ENCODE measurements at places on chromosomes 12 and 14.

GRCh38 chr12:53674977-53675700 is 744 bp downstream of the ATP5MC2 start:
- no peak for DNase-seq

DNA sequence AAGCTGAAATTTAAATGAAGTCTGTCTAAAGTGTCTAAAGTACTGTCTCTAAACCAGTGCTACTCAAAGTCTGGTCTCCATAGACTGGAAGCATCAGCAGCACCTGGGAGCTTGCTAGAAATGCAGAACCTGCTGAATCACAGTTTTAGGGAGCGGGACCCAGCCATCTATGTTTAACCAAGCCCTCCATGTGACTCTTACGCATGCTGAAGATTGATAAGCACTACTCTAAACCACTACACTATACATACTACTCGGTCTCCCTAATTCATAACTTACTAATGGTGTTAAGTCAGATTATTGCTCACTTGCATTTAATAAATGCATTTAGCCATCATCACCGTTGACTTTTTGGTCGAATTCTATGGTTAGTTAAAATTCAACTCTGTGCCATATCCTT is 88.8 kb downstream of the SLC25A21 start:
- DNase-seq = no peak

DNA sequence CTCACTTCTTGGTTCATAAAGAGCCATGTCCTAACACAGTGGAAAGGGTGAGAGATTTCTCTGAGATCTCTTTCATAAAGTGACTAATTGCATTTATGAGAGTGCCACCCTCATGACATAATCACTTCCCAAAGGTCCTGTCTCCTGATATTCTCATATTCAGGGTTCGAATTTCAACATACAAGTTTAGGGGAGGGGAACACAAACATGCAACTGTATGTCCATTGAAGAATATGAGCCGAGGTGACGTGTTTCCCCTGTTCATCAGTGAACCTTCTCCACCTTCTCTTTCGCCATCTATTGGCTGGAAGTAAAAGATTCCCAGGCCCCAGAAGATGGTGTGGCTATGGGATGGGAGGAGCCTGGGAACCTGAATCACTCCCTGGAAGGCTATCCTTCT is 354.2 kb upstream of the ATP2B1 start:
- DNase-seq = no peak

DNA sequence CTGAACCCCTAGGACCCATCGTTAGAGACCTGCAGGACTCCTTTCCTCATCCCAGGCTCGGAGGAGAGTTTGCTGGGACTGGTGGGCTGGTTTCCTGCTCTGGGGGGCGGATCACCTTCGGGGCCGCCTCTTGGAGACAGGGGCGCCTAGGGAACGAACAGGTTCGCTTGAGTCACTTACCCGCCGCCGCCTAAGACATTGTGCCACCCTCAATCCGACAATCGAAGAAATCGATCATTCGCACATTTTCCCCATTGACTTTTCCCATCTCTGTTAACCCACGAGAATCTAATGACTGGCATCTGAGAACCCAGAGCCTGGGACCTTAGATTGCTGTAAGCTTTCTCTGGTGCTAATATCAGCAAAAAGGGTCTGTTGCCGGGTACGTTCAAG is 322 bp downstream of the SLC39A9 start:
- DNase-seq = no peak

DNA sequence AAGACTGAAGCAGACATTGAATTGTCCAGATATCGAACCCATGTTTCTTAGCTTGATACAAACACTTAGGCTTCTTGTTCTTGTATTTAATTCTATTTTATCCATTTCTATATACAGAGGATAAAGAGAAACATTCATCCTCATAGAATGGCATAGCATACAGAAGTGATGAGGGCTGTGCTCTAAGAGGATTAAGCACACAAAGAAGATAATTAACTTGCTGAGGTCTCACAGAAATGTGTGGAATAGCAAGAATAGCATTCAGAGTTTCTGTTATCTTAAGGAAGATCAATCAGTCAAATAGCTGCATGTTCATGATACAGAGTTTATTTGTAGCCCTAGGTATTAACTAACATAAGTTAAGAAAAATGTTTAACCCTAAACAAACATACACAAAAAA is 27.3 kb upstream of the STRAP start:
- DNase-seq = no peak

- DNase-seq = no peak
These were observed 88.8 kb downstream of the FBXL14 start for GRCh38 chr12:1505576-1505975.

- DNase-seq = no peak
These were observed 96.3 kb downstream of the PAX9 start for GRCh38 chr14:36757734-36758601.

DNA sequence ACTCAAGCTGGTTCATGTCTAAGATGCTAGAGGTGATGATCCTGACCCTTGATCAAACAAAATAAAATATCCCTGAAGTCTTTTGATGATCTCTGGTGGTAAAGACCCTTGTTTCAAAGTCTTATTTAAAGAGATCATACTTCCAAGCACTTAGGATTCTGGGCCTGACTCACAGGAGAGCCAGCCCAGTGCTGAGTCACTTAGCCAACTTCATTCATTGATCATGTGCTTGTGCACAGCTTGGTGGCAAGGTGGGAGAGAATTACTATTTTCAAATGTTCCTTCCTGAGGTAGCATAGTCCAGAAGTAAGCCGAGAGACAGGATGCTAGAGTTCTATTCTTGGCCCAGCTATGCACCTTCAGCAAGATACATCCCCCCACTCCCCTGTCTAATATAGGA is 40.6 kb downstream of the SCN8A start:
- no peak for DNase-seq

DNA sequence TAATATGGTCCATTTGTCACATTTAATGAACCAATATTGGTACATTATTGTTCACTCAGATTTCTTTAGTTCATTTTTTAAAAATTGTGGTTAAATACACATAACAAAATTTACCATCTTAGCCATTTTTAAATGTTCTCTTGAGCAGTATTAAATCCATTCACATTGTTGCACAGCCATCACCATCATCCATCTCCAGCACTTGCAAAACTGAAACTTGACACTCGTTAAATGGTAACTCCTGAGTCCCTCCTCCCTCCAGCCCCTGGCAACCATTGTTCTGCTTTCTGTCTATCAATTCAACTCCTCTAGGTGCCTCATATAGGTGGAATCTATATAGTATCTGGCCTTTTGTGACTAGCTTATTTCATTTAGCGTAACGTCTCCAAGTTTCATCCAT is 86.4 kb downstream of the ACACB start:
- no peak for DNase-seq

- DNase-seq = no peak
These were observed 46.8 kb upstream of the PCED1B start for GRCh38 chr12:47032644-47033043.

DNA sequence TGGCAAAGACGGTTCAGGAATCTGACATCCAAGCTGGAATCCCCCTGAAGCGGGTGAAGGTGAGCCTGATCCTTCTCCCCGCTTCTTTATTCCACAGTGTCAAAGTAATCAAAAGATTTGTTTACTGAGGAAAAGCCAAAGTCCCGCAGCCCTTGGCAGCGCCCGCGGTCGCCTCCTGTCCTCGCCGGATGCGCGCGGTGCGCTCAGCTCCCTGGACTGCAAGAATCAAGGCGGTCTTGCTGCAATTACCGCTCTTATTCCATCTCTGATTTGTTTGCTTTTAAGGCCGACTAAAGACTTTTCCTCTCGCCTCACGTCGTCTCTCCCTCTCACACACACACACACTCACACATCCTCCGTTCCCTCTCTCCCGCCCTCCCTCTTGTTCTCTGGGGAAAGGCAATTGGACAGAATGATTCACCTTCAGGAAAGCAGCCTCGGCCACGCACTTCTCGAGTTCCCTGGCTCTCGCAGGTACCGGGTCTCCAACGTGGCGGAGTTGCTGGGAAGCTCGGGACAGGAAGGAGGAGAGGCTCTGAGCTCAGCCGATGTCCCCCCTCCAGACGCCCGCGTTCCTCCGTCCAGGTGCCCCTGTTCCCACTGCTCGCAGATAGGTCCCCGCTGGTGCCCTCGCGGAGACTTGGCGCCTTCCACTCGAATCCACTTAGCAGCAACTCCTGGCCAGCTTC is 68.6 kb upstream of the USP15 start:
- peak; percentile 20 for DNase-seq

- no peak for DNase-seq
These were observed 67.4 kb upstream of the ACTN1 start for GRCh38 chr14:69046476-69046860.

GRCh38 chr14:77240336-77240915 is 30.6 kb downstream of the NGB start:
- no peak for DNase-seq

GRCh38 chr14:25215607-25216006 is 165.7 kb upstream of the STXBP6 start:
- DNase-seq = no peak

DNA sequence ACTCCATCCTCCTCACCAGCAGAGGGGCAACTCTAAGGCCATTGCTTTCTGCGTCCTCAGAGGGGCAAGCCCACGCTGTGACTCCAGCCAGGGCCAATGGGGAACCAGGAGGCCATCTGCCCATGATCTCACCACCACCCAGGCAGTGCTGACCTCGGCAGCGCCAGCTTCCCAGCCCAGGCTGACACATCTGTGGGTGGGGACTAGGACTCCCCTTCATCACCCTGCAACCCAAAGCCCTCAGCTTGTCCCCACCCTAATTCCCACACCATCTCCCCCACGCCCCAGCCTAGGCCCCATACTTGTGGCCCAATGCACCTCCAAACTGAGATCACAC is 58.6 kb downstream of the VWF start:
- DNase-seq = no peak

GRCh38 chr12:84974155-84974815 is 61.7 kb upstream of the SLC6A15 start:
- no peak for DNase-seq

DNA sequence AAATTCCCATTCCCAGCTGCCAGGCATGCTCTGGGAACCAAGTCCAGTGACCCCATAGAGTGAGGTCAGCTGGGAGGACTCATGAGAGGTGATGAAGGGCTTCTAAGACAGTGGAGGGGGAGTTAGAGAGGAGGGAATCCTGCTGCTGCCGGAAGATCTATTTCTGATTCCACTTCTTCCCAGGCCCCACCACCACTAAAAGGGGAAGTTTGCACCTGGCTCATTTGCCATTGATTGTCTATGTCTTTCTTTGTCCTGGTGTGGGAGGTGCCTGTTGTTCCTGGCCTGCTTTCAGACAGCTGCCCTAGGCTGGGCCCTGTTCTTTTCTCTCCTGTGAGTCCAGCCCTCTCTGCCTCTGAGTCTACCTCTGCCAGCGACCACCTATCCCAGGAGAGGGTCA is 3.0 kb upstream of the KRT6A start:
- no peak for DNase-seq

DNA sequence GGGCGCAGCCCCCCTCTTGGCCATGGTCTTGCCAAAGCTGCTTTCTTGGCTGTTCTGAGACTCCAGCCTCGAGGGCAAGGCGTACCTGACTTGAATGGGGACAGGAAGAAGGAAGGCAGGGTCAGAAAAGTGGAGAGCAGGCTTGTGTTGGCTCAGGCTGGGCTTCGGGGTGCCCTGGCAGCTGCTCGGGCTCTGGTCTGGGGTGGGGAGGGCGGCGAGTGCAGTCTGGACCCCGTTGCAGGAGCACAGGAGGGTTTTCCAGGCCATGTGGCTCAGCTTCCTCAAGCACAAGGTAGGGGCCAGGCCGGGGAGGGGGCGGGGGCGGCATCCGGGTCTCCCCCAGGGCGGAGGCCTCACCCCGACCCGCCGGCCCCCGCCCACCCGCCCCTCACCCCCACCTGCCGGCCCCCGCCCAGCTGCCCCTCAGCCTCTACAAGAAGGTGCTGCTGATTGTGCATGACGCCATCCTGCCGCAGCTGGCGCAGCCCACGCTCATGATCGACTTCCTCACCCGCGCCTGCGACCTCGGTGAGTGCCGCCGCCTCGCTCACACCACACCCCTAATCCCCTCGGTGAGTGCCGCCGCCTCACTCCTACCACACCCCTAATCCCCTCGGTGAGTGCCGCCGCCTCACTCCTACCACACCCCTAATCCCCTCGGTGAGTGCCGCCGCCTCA is 4.2 kb downstream of the NOC4L start:
- no peak for DNase-seq

- DNase-seq = no peak
These were observed 39.1 kb downstream of the ADCK1 start for GRCh38 chr14:77838831-77839511.

GRCh38 chr14:85333841-85334240 is 196.1 kb upstream of the FLRT2 start:
- DNase-seq = no peak

DNA sequence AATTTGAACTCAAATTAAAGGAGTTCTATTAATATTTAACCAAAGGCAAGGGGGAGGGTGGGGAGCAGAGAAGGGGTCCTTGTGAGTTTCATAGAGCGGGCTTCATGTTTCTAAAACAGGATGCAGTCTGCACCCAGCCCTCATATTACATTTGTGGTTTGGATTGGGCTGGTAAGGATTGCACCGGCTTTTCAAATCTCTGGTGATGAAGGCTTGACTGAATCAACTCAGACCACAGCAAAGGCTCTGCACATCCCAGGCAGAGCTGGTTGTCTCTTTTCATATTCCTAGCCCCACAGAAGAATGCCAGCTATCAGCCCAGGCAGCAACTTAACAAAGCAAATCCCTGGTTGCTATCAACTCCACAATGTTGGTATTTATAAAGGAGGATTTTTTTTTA is 1221.4 kb downstream of the VRK1 start:
- no peak for DNase-seq

DNA sequence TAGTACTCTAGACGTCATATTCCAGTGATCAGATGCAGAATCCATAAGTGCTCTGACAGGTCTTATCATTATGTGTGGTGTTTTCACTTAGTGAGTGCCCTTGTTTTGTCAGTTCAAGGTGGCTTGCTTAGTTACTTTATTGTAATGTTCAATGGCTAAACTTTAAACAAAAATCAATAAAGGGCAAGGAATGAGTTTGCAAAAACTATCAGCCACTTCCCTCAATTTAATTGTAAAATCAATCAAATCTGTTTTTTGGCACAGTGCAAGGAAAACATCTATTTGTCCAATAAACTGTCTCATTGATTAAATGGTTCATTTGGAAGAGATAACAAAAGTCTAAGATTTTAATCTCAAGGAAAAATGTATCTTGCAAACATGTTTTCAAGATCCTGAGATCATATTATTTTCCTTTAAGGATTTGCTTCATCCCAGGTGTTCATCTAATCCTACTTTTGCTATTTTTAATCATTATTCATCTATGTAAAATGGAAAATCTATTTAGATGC is 59.6 kb upstream of the EEA1 start:
- no peak for DNase-seq

DNA sequence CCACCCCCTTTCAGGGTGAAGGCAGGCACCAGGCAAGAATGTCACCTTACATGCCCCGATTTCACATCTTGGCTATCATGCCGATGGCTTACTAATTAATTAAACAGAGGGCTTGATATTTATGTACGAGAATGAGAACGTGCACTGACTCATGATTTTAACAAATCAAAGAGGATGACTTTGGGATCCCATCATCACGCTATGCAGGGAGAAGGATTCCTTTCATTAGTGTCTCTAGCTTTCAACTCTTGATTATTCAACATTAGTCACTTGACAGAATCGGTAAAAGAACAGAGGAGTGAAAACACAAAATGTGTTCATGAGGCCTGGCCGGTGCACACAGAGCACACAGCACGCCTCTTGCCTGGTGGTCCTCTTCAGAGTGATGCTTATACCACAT is 80.6 kb downstream of the PRKAB1 start:
- DNase-seq = no peak

- DNase-seq = no peak
These were observed 932.3 kb downstream of the FLRT2 start for GRCh38 chr14:86462193-86462753.
